GM12864 (cell line): ENCODE measurements at places on chromosomes 1 and 21.

DNA sequence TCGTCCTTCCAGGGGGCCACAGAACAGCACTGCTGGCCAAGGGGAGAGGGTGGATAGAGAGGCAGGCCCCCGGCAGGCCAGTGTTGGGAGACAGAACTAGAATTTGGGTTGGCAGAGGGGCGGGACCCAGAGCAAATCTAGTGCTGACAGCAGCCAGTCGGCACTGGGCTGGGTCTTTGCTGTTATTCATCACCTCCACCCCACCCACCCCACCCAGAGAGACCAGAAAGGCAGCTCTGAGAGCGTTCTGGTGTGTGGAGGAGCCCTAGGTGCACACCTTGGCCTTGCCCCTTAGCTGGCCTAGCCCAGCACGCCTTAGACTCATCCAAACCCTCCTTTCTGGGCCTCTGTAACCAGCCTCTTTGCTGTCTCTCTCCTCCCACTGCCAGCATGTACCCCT, 6.4 kb upstream of the PKP1 start:
- DNase-seq, result no peak

DNA sequence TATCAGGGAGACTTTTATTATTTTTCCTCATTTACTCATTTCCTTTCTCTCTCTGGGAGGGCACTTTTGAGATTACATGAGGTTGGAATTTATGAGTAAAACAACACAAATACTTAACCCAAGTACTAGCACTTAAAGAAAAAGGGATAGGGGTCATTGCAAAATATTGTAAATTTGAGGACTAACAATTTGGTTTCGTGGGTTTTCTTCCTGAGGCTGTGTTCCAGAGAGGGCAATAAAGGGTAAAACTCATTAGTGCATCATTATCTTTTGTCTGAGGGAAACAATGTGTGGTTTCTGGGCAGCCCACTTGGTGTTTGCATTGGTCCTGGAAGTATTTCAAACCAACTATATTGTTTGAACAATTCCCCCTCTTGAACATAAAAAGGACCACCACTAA, 96.5 kb downstream of the GREM2 start:
- DNase-seq, result no peak

DNA sequence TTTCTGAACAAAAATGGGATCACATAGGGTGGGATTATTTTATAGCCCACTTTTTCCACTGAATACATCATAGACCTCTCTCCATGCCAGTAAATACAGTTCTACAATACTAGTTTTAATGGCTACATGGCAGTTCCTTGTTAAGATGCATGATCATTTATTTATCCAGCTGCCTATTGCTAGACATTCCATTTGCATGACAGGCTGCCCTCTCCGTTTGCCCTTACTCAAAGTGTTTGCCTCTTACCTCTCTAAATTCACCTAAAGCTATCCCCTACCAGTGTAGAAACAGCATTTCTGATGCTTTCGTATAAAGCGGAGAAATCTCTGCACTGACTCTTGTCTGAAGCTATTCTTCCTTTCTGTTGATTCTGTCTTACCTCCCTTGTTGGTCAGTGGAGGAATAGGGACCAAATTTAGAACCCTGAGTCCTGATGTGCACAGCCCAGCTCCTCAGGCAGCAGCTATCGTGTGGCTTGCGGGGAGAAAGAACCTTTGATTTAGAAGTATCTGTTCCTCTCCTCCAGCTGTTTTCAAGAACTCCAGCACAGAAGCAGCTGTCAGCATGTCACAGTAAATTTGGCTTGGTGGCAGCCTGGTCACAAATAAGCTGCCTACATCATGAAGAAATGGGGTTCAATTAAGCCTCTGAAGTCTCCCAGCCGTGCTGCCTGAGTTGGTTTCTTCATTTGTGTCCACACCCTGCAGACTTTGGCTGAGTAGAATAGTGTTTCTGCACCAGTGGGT, 337.3 kb downstream of the PRDM2 start:
- DNase-seq, result no peak

DNA sequence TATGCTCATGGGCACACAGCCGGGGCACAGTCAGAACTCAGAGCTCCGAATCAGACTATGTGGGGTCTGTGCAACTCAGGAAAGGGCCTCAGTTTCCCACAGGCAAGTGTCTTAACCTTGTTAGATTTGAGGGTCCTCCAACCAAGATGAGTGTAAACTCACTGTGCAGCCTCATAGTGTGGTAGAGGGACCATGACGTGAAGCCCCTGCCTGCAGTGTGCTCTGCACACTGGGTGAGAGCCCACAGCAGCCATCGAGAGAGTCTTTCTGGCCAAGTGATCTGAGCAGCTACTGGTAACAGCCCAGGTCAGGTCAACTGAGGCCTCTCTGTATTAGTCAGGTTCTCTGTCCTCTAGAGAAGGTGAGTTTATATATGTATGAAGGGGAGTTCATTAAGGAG, 592 bp upstream of the LYPD8 start:
- DNase-seq, result no peak

DNA sequence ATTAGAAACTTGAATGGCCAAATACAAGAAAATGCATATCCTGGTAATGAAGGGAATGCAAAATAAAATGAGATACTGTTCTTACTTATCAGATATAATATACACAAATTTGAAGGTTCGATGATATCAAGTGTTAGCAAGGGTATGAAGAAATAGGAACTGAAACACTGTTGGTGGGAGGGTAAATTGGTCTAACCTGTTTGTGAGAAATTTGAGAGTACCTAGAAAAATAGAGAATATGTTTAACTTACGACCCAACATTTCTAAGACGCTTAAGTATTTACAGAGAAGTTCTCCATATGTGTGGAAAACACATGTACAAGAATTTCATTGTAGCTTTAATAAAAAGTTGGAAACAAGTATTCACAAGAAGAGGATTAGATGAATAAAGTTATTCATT, 25.9 kb downstream of the ATG4C start:
- DNase-seq, result no peak

- no peak for DNase-seq
Measured at GRCh38 chr1:1354271-1355247, 3.8 kb downstream of the MXRA8 start.

- no peak for DNase-seq
Measured at GRCh38 chr1:202104073-202104472, 18.6 kb upstream of the GPR37L1 start.

DNA sequence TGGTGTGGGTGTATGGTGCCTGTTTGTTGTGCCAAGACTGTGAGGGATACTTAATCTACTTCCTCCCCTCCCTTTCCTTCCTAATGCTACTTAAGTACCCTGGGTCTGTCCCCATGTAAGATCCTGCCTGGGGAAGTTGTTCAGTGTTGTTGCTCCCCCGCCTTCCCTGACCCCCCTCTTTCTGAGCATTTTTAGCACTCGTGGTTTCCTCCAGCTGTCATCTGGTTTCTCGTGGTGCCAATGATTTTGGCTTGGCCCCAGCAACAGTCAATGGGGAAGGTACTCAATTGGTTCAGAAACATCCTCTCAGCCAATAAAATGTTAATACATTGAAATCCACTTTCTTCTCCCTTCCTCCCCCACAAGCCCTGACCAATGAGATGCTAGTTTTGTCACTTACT, 8.0 kb upstream of the B4GALT3 start:
- DNase-seq, result peak; percentile 97

- DNase-seq, result no peak
Measured at GRCh38 chr1:221923929-221924598, 182.2 kb upstream of the DUSP10 start.

- no peak for DNase-seq
Measured at GRCh38 chr21:42165901-42166300, 53.0 kb upstream of the ABCG1 start.

DNA sequence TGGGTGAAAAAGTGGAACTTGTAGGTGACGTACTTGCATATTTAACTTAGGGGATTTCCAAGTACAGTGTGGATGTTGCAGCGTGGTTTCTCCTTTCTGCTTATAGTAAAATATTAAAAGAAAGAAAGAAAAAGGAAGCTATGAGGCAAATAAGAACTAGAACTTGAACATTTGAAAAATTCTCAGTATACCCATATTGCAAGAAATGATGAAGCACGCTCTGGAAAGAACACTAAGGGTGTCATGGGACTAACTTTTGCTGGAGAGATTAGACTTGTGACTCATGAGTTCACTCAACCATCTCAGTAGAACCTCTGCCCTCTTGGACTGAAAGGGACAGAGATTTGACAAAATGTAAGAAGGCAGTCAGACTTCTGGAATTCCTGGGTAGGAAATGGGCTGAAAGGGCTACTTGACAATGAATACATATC, 704.5 kb upstream of the ADGRL4 start:
- peak; percentile 33 for DNase-seq

DNA sequence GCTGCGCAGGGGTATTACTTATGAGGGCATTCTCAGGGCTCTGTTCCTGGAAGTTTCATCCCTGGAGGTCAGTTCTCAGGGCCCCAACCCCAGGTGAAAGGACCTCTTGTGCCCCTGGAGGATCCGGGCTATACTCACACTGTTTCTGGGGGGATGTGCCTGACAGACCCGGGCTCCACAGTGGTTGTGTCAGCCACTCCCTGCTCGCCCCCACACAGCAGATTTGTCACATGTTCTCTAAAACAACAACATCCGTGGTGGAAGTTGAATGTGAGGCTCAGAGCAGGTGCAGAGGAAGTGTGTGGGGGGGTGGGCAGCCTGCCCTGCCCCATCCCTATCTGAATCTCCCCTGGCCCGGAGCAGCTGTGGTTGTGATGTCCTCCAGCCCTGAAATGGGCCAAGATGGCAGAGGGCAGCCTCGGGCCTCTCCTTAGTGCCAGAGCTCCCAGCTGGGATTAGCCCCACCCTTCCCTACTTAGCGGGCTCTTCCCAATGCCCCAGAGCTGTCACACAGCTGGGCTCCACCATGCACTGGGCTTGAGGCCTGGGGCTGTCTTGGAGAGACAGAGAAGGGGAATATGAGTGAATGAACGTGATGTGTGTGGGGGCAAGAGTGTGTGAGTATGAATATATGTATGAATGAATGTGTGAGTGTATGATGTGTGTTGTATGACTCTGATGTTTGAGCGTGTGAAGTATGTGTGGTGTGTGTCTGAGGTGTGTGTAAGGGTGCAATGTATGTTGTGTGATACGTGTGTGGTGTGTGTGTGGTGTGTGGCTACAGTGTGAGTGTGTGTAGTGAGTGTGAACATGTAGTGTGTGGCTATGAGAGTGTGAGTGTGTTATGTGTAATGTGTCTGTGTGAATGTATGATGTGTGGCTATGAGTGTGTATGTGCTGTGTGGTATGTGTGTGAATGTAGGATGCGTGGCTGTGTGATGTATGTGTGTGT, 1.5 kb upstream of the FCMR start:
- DNase-seq, result peak; percentile 90

- no peak for DNase-seq
Measured at GRCh38 chr1:235724730-235725129, 75.1 kb upstream of the GNG4 start.

GRCh38 chr1:95752515-95753381, 518.7 kb downstream of the RWDD3 start:
- DNase-seq, result no peak

DNA sequence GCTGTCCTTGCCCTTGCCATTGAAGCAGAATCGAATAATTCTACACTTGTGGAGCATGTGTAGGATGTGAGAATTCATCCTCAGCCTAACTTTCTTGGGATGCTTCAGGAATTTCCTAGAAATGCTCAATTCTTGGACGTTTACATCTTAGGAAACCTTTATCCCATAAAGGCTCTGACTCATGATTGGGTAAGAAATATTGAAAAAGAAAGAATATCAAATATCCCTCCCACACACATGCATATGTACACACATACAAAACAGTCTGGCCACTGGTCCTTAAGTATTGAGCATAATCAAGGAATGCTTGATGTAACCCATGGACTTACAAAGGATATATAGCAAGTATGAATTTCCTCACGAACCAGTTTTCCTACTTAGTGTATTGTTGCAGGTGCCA, 83.9 kb upstream of the IPO9 start:
- no peak for DNase-seq

DNA sequence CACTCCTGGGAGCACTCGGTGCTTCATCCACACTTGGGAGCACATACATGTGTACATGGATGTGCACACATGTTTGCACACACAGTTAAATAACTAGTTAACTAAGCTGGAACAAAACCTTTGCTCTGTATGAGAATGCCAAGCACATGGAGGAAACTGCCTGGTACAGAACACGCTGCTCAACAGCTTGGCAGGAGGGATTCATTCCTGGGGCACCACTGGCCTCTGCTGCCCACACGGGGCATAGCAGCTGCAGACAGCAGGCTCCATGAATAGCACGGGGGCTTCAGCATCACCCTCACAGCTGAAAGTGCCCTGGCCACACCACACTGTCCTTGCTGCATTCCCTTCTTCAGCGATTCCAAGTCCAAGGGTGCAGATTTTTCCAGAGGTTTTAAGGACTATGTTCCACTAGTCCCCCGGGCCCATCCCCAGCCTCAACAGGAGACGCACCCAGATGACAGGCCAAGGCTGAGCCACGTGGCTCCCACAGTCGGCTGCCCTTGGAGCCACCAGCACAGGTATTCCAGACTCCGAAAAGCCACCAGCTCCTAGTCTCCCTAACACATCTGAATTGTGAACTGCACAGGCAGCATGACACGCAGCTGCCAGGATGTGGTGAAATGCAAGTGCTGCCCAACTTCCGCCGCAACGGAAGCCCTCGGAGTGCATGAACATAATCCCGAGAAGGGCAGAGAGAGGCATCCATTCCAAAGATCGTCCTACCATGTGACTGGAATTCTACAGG, 16.9 kb downstream of the NPHP4 start:
- no peak for DNase-seq

DNA sequence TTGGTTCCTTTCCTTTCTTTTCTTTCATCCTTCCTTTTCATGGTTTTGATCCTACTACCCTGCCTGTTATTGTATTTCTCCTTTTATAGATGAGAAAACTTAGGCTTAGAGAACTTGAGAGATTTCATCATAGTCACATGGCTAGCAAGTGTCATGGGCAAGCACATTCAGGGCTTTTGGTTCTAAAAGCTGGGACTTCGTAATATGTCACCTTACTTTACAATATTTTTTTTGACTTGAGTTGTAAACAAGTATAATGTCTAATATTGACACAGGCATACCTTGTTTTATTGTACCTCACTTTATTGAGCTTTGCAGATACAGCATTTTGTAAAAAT, 70.7 kb downstream of the MTR start:
- no peak for DNase-seq

- no peak for DNase-seq
Measured at GRCh38 chr1:61157468-61157987, 75.2 kb downstream of the NFIA start.

DNA sequence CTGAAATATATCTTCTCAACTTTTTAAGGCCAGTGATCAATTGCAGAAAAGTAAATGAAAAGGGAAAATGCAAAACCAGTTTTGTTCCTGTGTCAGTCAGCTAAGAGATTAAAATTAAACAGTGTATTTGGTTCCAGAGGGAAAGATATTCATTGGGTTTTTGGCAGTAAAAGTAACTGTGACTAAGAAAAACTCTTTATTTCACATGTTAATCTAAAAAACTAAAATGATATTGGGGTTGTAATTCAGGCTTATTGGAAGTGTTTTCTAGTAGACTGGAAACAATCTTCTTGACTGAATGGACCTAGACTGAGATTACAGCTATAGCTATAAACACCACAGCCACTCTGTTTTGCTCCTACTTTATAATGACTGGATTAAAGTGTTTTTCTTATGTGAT, 413.9 kb downstream of the ADGRL2 start:
- DNase-seq, result no peak
